ENCODE measurements at places on chromosomes 11 and 22. TPM values are rescaled to one million over a fixed set of nuclear protein-coding genes. Genes with fewer than 3 reads are reported as not detected.

DNA sequence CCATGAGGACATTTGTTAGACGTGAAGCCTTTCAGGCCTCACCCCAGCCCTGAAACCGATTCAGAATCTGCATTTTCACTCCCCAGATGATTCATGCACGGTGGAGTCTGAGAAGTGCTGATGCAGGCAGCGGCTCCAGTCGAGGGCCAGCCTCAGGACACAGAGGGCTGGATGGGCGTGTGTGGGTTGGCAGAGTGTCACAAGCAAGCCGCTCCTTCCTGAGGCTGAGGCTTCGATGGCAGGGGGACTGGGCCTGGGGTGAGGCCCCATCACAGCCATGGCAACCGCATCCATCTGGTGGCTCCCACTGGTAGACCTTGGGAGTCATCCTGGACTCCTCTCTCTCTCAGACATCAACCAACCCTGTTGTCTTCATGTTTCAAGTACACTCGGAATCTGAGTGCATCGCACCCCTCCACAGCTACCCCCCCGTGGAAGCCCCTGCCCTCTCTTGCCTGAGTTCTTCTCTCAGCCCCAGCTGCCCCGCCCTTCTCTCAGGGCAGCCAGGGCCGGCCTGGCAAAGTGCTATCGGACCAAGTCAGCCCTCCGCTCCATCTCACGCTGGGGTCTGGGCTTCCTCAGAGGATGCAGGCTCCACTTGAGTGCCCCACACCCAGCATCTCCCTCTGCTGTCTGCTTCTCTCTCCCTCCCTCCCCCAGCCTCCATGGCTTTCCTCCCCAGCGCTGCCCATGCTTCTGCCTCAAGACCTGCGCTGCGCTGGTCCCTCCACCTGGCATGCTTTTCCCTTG is 10.6 kb downstream of the KCNC1 start:
- H3K27me3 ChIP-seq = peaks cover 7% of the 10 kb centered on the region
- no peak for DNase-seq
- no peak overlapping the region for H3K27ac ChIP-seq
- H3K4me3 ChIP-seq = no peak overlapping the region

GRCh38 chr22:50526834-50527801 is 1.7 kb upstream of the SCO2 start:
- H3K4me1 ChIP-seq = peaks cover 30% of the 10 kb centered on the region
- H3K27ac ChIP-seq = peak overlapping the region; percentile 94
- H3K4me3 ChIP-seq = peak overlapping the region; percentile 84
- no peaks in the 10 kb centered on the region for H3K27me3 ChIP-seq
- DNase-seq = peak; percentile 55
- H3K36me3 ChIP-seq = peaks cover 21% of the 10 kb centered on the region

GRCh38 chr22:39209756-39210155 is 35.0 kb downstream of the PDGFB start:
- no peak overlapping the region for H3K4me3 ChIP-seq
- peak; percentile 19 for DNase-seq
- H3K27ac ChIP-seq = no peak overlapping the region
- peaks cover 17% of the 10 kb centered on the region for H3K4me1 ChIP-seq

DNA sequence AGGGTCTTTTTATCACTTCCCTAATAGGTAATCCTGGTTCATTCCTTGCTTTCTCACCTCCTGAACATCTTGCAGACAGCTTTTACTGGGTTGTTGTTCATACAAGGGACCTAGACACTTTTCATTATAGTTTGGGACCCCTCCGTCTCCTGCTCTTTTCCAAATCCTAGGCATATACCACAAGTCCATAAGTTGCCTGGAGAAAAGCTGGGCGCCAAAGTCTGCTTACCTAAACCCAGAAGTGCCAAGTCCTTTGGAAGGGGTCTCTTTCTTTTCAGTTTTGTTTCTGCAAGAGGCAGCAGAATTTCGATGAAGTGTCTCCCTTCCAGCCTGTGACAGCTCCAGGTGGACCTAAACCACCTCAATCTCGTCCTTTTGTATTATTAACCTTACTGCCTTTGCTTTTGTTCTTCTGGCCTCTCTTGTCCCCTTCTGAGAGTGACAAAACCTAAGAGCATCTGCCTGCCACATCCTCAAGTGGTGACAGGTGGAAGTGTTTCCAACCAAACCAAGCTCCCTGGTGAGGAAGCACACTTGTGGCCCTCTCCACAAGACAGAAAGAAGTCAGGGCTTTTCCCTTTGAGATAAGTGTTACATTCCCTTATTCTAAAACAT is 19.5 kb upstream of the P2RY6 start:
- no peak overlapping the region for H3K27ac ChIP-seq
- H3K4me1 ChIP-seq = peaks cover 11% of the 10 kb centered on the region
- H3K36me3 ChIP-seq = no peaks in the 10 kb centered on the region
- H3K4me3 ChIP-seq = no peak overlapping the region

DNA sequence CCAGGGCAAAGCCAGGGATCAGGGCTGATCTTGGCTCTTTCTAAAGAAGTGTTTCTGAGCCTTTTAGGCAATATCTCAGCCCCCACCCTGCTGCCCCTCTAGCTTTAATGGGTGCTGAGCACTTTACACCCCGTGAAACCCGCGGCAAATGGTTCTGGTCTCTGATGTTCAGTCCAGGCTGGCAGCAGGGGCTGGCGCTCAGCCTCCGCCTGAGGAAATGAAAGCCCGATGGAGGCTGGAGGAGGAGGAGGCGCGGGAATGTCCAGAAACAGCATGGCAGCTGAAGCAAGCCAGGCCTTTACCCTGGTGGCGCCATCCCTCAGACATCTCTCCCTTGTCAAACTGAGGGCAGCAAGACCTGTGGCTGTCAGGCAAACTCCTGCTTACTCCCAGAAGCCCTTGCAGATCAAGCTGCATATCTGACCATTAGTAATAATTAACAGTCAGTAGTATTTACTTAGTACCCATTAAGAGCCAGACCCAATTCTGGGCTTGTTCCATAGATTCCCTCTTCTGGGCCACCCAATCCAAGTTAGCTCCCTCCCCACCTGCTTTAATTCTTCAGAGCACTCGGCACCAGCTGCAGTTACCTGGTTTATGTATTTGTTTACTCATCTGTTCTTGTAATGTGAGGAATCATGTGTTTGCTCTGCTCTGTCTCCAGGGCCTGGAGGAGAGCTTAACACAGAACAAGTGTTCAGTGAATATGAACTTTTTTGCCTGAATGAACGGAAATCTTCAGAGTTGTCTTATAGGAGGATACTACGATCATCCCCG is 15.0 kb upstream of the ALX4 start:
- no peak overlapping the region for H3K4me3 ChIP-seq
- H3K36me3 ChIP-seq = no peaks in the 10 kb centered on the region
- peaks cover 84% of the 10 kb centered on the region for H3K27me3 ChIP-seq
- no peak overlapping the region for H3K27ac ChIP-seq

- peaks cover 42% of the 10 kb centered on the region for H3K4me1 ChIP-seq
- H3K4me3 ChIP-seq = peak overlapping the region; percentile 82
- DNase-seq = no peak
- H3K36me3 ChIP-seq = peaks cover 2% of the 10 kb centered on the region
Observed at GRCh38 chr11:59558270-59558643, 46.9 kb downstream of the OR4D9 start.

CCDC87 gene
- 0.14 TPM for total RNA-seq

OR2AG2 gene
- not detected for total RNA-seq
